Activated CD8-positive, alpha-beta memory T cell treated with anti-CD3 and anti-CD28 coated beads for 4 hours (primary cell): ENCODE measurements at places on chromosomes 6 and 20.

DNA sequence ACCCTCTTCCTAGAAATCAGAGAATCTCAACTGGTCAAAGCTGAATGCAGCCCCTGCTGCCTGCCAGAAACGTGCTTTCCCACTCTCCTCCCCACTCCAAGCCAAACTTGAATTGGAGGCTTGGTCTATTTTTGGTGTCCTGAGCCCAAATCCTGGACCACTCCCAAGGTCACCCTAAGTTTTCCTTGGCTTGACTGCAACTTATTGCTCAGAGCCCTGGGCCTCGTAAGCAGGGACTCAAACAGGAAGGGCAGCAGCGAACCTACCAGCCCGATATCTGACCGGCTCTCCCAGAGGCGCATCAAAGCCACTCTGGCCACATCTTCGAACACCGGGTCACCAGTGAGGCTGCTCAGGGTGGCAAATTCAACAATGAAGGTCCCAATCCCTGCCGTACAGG, 12.7 kb downstream of the EDEM2 start:
- no peak for DNase-seq

- DNase-seq = no peak
Measured at GRCh38 chr6:139028215-139028657, 309 bp upstream of the ABRACL start.

- DNase-seq = no peak
Measured at GRCh38 chr20:22288957-22289356, 295.4 kb downstream of the FOXA2 start.

DNA sequence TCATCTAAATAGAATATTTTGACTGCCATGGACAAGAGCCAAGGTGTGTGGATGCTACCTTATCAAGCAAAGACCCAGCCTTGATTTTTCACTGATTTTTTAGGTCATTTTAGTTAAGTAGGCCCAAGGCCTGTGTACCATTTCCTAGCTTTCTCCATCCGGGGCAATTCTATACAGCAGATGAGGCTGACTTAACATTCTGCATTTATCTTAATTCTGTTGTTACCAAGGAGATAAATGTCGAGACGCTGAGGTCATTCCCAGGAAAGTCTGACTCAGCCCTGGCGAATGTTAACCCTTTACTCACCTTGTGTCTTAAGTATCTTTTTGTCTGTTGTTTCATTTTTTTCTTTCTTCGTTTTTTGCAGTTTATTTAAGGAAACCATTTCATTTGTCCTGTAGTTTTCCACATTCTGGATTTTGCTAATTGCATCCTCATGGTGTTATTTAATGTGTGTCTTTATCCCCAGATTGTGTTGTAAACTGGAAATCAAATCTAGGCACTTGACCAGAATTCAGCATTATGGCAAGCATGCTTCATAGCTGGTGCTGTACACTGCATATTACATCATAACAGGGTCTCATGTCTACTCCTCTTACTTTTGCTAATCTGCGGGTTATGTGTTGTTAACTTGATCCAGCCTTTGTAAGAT, 277.0 kb downstream of the CDKAL1 start:
- no peak for DNase-seq

DNA sequence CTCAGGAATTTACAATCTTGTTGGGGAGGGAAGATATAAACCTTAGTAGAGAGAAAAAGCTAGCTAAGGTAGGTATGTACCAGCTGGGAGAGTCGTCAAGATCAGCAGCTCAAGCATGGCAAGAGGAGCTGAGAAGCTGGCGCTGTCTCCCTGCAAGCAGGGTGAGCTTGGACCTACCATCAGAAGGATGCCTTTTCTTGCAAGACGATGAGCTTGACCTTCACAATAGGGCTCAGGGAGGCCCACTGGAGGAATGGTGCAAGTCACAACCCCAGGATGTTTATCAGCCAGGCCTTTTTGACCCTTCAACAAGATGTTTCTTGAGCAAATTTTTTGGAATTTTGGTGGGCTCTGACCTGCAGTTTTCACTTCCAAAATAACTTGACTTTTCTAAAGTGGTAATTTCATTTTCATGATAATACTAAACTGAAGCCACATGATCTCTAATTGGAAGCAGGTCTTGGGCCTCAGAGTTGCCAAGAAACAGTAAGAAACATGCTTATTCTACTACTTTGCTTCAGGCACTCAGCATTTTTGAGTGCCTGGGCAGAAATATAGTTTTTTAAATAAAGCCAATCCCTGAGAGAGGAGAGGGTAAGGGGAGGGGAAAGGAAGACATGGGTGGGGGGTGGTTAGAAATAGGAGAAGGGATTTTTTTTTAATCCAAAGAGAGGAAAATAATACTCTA, 258.1 kb downstream of the CLIC5 start:
- DNase-seq = no peak

DNA sequence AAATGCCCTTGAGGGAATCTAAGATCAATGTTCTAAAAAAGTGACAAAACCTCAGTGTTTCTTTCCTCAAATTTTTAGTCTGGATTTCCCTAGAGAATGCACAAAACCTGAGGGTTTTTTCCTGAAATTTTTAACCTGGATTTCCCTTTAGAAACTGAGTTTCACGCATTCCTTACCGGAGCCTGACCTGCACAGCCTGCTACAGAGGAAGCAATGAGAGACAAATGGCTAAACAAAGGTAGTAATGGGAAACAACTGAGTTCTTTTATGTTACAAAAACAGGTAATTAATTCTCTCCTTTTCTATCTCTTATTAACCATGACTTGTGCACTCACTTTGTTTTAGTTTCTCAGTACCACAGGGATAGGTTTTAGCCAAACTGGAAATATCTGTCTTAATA, 281.7 kb upstream of the NT5E start:
- DNase-seq = no peak

- no peak for DNase-seq
Measured at GRCh38 chr6:24108056-24108455, 18.0 kb upstream of the NRSN1 start.

- DNase-seq = no peak
Measured at GRCh38 chr20:12047838-12048432, 130.2 kb downstream of the BTBD3 start.

DNA sequence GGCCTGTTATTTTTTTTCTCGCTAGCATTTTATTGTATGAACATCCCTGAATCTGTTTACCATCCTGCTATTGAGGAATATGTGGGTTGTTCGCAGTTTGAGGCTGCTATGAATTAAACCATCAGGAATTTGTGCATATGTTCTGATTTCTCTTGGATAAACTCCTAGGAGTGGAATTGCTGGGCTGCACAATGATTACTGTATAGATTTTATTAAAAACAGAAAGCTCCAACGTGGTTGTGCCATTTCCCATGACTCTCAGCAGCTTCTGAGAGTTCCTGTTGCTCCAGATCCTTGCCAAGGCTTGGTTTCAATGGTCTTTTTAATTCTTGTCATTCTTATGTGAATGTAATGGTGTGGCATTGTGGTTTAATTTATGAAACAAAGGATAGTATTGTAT, 75.1 kb downstream of the EDN3 start:
- DNase-seq = no peak

DNA sequence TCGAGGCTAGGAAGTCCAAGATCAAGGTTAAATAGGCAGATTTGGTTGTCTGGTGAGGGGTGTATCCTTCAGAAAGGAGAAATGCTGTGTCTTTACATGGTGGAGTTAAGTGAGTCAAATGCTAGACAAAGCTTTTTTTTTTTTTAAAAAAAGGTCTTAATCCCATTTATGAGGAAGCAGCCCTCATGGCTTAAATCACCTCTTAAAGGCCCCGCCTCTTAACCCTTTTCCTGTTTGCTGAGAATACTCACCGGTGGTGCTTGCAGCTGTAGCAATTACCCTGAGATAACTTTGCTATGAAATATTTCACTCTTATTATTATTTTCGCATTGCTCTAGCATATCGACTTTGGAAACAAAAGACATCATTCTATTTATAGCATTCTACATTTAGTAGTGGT, 30.8 kb downstream of the FBXO30 start:
- DNase-seq = no peak

GRCh38 chr6:35023091-35024000, 117.8 kb downstream of the TCP11 start:
- no peak for DNase-seq

GRCh38 chr20:9867196-9867980, 28.5 kb upstream of the PAK5 start:
- no peak for DNase-seq

GRCh38 chr6:8539453-8539852, 104.1 kb upstream of the SLC35B3 start:
- no peak for DNase-seq

DNA sequence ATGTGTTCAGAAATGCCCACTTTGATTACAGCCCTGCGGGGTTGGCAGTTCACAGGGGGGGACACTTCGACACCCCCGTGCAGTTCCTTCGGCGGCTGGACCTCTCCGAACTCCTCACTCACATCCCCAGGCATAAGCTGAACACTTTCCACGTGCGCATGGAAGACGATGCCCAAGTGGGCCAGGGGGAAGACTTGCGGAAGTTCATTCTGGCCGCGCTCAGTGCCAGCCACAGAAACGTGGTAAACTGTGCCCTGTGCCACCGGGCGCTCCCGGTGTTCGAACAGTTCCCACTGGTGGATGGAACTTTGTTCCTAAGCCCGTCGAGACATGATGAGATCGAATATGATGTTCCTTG, 32.1 kb downstream of the HECA start:
- DNase-seq = no peak

- DNase-seq = no peak
Measured at GRCh38 chr20:56247954-56248782, at the start of gene MC3R. MC3R (plus strand) TSS chr20:56248732; CDS start chr20:56248844, 112 bp downstream.

GRCh38 chr6:98036344-98036923, 753.4 kb upstream of the MMS22L start:
- no peak for DNase-seq

DNA sequence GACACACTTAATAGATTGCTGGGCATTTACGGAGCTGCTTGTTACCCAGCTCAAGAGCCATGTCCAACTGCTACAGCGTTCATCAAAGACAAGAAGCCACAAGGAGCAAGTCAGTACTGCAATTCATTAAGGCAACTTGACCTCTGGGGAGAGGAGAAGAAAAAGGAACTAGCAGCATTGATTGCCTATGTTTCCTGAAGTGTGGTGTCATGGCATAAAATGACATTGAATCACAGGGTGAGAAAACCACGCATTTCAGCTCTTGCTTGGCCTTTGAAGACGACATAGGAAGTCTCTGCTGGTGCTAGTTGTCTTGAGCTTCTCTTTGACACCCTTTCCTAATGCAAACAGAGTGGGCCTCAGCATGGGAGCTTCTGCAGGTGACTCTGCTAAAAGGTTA, 139.1 kb downstream of the CDH26 start:
- DNase-seq = no peak

DNA sequence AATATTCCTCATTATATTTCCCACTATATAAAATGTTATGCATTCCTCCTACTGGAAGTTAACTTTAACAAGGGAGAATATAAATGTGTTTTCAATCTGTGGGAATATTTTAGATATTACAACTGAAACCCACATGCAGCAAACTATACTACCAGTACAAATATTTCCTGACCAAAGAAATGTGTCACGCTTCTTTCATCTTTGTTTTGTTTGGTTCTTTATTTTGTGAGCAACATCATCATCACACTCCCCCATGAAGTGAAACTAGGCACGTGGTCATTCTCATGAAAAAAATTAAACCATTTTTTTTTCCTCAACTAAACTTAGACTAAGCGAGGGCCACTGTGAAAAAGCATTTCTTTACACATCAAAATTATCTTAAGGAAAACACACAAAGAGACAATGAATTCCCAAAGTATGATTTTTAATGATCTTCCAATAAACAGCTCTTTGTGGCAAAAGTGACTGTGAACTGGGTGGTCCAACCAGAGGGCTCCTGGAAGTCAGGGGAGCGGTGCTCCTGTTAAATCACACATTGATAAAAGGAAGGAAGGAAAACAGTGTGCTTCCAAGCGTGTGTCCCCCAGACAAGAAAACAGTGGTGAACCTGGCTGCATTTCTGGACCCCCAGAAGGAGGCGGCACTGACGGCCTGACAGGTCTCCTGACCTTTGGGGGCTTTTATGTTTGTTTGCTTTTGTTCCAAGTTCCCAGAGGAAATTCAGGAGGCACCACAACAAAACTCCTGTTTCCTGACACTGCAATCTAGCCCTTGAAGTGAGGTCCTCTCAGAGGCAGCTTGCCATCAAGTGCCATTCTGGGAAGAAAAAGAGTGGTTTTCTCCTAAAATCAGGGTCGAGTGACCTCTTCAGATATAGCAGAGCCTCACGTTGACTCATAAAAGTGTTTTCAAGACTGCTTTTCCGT, 166.8 kb upstream of the FOXQ1 start:
- no peak for DNase-seq

- no peak for DNase-seq
Measured at GRCh38 chr6:23027281-23027680, 457.9 kb downstream of the HDGFL1 start.

DNA sequence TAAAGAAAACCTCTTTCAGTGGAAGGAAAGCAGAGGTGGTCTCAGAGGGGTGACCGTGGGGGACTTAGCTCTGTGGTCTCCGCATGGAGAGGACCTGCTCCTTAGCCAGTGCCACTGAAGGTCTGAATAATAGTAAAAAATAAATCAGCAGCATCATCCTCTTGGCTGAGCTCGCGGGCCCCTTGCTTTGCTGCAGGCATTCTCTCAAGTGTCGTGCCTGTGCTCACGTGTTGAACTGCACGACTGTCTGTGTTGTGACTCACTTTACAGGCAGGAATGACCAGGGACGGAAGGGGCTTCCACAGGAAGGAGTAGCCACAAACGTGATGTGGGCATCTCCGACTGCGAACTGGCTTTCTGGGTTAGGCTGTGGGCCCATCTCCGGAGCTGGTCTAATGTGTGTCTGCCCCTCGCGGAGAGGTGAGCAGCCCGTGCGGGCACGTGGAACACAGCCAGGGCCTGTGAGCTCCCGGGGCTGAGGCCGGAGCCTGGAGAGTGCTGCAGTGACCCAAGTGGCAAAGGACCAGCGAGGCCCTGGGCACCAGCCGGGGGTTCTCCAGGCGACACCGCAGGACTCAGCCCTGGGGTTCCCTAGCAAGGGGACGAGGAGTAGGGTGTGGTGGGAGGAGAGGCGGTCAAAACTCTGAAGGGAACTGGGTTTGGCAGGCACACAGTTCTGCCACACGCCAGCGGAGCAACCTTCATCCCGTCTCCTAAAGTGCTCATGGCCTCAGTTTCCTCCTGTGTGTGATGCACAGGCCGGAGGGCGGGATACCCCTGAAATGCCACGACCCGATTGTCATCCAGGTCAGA, 89.2 kb downstream of the RAMACL start:
- no peak for DNase-seq

GRCh38 chr6:18302561-18303439, 38.5 kb upstream of the DEK start:
- no peak for DNase-seq

DNA sequence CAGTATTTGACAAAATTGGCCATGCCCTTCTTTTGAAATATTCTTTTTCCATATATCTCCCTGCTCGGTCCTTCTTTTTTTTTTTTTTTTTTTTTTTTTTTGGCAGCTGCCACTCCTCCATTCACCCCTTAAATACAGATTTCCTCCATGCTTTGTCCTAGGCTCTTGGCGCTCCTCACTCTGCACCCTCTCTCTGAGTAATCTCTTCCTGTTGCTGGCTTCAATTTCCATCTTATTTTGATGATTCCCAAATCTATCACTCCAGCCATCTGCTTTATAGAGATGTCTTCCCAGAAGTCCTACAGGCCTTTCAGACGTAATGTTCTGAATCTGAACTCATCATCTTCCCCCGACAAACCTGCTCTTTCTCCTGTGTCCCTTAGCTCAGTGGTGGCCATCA, 12.8 kb upstream of the KLHL32 start:
- no peak for DNase-seq

- no peak for DNase-seq
Measured at GRCh38 chr6:83636800-83637199, 72.1 kb downstream of the SNAP91 start.

GRCh38 chr6:142406131-142406530, 104.3 kb downstream of the ADGRG6 start:
- DNase-seq = no peak
